ENCODE measurements at places on chromosomes 7 and 10. TPM values are rescaled to one million over a fixed set of nuclear protein-coding genes. Genes with fewer than 3 reads are reported as not detected.

GRCh38 chr10:120966657-120967045 is 115.5 kb downstream of the WDR11 start:
- DNase-seq = no peak

Gene PNLIPRP3
- not detected for total RNA-seq

DNA sequence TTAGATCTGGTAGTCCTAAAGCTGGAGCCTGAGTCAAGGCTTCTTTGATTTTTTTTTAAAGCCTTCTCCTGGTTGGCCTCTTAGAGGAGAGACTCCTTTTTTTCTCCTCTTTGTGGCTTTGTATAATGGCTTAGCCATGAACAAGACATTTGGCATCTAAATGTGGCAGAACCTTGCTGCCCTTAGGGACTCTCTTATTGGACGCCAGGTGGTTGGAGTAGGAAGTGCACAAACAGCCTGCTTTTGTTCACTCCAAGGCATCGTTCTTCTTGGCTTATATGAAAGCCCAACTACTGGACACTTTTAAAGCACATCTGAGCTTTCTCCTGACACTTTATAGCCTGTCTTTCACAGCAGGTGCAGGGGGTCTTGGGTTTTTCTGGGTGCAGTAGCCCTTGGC is 25.0 kb downstream of the ZPBP start:
- DNase-seq = no peak

DNA sequence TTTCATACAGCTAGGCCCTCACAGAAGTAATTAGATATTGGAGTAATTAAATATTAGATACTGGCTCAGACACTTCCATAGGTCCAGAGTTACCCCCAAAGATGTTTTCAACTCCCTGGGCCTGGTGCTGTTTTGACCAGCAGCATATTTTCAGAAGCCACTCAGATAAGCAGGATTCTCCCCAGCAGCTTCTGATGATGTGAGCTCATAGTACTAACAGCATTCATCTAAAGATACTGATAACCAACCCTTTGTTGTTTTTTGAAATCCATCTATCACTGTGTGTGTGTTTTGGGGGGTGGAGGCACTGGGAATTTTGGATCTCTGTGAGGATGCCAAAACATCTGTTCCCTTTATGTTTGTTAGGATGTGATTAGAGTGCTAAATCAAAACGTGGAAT is 52.7 kb downstream of the VPS50 start:
- DNase-seq = no peak

GRCh38 chr10:103553743-103554487 is 60.4 kb downstream of the NEURL1 start:
- no peak for DNase-seq

DNA sequence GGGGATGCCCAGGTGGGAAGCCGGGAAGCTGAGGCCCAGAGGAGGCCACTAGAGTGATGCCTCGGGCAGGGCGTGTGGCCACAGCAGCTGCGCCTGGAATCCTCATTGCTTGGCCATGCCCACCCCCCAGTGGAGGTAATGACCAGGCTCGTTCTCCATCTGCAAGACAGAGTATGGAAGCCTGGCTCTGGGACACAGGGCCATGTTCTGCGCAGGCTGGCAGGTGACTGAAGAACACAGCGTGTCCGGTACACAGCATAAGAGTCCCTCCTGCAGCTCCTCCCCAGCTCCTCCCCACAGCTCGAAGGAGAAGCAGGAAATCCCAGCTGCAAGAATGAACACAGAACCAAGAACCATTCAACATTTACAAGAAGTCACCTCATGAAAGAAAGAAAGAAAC is 64.8 kb downstream of the SMURF1 start:
- DNase-seq = no peak

Gene ENO4
- not detected for total RNA-seq

DNA sequence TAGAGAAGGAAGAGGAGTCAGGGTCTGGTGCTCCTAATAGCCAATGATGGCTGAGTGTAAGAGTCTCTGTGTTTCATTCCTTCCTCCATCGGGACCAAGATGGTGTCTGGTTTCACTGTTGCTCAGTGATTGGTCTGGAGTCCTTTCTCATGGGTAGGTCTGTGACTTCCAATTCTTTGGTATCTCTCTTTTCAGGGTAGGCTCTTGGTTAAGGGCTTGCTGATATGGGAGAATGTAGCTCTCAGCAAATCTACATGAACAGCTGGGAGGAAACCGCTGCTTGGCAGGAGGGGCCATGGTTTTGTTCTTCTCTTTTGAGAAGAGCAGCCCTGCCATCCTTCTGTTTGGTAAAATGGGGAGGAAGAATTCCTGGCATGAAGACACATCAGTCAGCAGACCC is 209.1 kb upstream of the PODXL start:
- DNase-seq = no peak

DNA sequence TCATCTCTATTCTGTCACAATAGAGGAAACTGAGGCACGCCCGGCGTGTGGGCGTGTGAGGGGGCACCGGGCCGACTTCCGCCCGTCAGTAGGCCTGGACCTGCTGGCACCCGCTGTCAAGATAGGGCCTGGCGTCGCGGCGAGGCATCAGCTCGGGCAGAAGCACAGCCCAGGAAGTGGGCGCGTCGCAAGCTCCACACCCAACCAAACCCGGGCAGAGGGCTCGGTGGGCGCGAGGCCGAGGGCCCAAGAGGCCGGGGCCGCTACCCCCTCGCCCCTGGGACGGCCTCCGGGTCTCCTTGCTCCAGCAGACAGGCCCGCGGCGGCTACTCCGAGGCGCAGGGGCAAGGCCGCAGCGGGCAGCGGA is 91.2 kb downstream of the SPAG6 start:
- no peak for DNase-seq

GRCh38 chr10:637771-638195 is 51.7 kb downstream of the DIP2C start:
- no peak for DNase-seq

GRCh38 chr10:12279281-12279680 is 70.1 kb upstream of the CAMK1D start:
- DNase-seq = no peak

- DNase-seq = no peak
These were observed 213.9 kb upstream of the LRRN3 start for GRCh38 chr7:110877016-110877415.

Gene SPOCK2
- 9.7 TPM for total RNA-seq

DNA sequence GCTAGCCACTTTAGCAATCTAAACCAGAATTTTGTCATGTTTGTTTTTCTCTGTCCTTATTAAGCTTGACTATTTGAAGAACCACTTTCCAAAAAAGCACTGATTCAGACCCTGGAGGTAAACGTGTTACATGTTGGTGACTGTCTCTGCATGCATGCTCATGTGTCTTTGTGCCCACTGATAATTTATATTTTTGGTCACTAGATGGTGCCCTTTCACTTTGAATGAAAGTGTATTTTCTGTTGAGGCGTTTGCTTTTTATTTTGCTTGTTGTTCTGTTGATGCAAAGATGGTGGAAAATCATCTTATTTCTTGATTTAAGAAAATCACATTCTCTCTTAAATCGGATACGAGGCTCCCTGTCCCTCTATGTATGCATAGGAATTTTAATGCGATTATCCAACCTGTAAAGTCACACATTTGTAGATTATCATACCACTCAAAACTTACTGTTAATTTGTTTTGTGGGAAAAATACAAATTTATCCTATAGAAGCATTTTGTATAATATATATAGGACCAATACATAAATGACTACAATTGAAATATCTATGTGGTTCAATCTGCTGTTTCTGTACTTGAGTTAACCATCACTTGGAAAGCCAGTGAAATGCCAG is 269.3 kb downstream of the BICC1 start:
- DNase-seq = no peak

Gene TAC1
- total RNA-seq = not detected

Gene MRLN
- not detected for total RNA-seq

- DNase-seq = no peak
These were observed 103.0 kb upstream of the ANKRD1 start for GRCh38 chr10:91023700-91024398.

GRCh38 chr10:117318909-117319308 is 56.3 kb downstream of the PDZD8 start:
- DNase-seq = no peak

Gene IGFBP3
- 763 TPM for total RNA-seq
